A673 (cell line): ENCODE measurements at places on chromosomes 13 and 19. TPM values are rescaled to one million over a fixed set of nuclear protein-coding genes. Genes with fewer than 3 reads are reported as not detected.

- DNase-seq = no peak
- peaks cover 7% of the 10 kb centered on the region for H3K36me3 ChIP-seq
- H3K27ac ChIP-seq = no peak overlapping the region
- peaks cover 20% of the 10 kb centered on the region for H3K4me1 ChIP-seq
- no peaks in the 10 kb centered on the region for H3K27me3 ChIP-seq
- no peak overlapping the region for H3K4me3 ChIP-seq
These were observed 22.9 kb downstream of the PPP5C start for GRCh38 chr19:46369817-46370216.

- no peak overlapping the region for H3K4me3 ChIP-seq
- H3K27ac ChIP-seq = no peak overlapping the region
- H3K36me3 ChIP-seq = no peaks in the 10 kb centered on the region
These were observed 766.4 kb downstream of the UQCRFS1 start for GRCh38 chr19:28446511-28446910.

The CLDND2 gene
- not detected in 2 replicates for total RNA-seq

GRCh38 chr19:29896802-29897201 is 45.2 kb upstream of the URI1 start:
- H3K36me3 ChIP-seq = no peaks in the 10 kb centered on the region
- DNase-seq = no peak
- no peak overlapping the region for H3K27ac ChIP-seq
- no peaks in the 10 kb centered on the region for H3K27me3 ChIP-seq
- H3K4me3 ChIP-seq = no peak overlapping the region
